ENCODE measurements at places on chromosomes 16 and 17.

DNA sequence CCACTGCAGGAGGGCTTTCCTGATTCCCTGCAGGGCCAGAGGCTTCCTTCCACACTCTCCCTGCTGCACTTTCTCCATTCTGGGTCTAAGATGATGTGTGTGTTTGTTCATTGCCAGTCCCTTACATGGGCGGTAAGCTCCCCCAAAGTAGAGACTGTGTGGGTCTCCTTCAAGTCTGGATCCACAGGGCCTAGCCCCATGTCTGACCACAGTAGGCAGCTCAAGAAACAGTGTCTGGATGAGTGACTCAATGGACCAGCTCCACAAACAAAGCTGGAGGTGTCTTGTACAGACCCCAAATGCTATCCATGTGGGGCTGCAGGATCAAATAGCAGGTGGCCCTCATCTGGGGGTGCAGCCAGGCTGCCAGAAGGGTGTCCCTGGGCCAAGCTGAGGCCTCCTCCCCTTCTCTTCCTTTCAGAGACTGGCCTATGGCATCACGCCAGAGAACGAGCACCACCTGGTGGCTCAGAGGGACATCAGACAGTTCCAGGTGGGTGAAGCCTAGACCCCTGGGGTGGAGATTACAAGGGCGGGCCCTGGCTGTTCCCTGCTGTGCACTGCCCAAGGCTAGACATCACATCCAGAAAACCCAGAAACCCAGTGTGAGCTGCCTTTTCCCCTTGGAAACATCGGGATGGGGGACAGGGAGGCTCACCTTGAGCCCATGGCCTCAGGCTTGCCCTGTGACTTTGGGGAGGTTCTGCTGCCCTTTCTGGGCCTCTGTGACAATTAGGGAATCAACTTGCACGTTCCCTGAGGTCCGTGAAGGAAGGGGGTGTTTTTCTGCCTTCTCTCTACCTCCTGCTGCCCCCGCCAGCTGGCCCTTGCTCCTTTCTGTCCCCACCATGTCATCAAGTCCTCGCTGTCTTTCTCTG is 45.9 kb downstream of the SLC6A2 start:
- peak; percentile 51 for DNase-seq

DNA sequence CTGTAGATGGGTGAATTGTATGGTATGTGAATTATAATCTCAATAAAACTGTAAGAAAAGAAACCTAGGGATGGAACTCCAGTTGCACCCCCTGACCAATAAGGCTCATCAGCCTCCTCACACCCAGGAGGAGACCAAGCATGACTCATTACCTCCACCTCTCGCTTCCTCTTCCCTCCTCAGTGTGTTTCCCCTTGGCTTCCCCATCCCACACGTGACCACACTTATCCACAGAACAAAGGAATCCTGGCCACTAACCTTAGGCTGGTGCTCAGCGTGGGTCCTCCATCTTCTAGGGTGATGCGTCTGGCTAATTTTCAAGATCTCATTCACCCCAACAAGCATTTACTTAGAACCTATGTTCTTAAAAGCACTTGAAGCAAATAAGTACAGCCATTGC is 36.2 kb upstream of the MAP3K14 start:
- no peak for DNase-seq

GRCh38 chr17:17395246-17395802 is 81.5 kb upstream of the MED9 start:
- DNase-seq = no peak

DNA sequence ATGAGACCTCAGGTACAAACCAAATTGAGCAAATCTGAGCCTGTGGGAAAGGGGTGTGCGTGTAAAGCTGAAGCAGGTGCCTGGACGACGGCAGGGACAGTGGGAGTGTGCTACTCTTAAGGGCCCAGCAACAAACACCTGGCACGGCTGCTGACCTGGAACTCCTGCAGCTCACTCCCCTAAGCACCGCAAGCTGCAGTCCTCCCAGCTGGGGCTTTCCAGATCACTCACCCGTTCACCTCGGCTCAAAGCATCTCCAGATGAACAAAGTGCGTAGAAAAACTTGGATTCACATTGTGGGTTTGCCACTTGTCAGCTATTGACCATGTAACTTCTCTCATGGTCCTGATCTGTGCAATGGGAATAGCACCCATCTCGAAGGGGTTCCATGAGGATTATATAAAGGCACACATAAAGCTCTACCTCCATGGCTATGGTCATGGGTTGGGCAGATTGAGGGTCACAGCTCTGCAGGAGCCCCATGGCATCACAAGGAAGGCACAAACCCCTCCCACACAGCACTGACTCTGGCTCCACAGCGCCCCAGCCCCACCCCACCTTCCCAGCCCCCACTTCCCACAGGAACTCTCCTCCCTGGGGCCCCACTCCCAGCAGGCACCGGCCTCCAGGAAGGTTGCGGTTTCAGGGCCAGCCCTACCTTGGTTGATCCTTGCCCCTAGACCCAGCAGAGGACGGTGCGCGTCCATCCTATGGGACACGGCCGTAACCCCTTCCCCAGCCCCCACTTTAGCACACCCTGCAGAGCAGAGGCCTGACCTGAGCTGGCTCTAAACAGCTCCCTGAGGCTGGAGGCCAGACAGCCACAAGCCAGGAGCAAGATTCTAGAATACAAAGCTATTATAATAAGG is 21.9 kb downstream of the ST3GAL2 start:
- no peak for DNase-seq

GRCh38 chr16:50566014-50566962 is 18.1 kb downstream of the NKD1 start:
- no peak for DNase-seq

- peak; percentile 24 for DNase-seq
Measured at GRCh38 chr17:59105852-59106462, 723 bp downstream of the TRIM37 start.

DNA sequence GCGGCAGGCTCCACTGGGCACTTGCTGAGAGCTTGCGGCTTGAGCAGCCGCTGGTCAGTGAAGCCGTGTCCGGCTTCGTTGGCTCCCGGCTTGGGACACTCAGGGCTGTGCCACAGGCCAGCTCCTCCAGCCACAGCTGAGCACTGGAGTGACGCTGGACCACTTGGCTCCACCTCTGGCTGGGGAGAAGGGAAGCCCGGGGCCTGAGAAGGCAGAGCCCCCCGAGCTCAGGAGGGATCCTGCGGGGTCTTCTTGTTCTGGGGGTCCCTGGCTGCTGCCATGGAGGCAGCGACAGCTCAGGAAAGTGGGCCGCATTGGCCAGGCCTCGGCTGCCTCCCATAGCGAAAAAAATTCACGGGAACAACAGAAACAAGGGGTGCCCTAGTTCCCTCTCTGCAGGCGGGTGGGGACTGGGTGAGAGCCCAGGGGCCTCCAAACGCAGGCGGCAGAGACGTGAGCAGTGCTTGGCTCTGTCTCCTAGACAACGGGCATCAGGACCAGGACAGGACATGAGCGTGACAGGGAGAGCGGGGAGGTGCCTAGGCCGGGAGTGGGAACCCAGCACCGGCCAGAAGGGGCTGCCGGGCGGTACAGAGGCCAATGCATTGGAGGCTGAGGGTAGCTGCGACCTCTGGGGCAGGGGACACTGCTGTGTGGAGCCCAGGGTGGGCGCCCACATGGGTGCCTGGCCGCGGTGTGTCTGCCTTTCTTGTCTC is 37.7 kb downstream of the SLC7A5 start:
- DNase-seq = no peak

- no peak for DNase-seq
Measured at GRCh38 chr16:5059386-5060072, 6.2 kb downstream of the C16orf89 start.

GRCh38 chr17:37440424-37440823 is 33.7 kb downstream of the TADA2A start:
- DNase-seq = no peak

DNA sequence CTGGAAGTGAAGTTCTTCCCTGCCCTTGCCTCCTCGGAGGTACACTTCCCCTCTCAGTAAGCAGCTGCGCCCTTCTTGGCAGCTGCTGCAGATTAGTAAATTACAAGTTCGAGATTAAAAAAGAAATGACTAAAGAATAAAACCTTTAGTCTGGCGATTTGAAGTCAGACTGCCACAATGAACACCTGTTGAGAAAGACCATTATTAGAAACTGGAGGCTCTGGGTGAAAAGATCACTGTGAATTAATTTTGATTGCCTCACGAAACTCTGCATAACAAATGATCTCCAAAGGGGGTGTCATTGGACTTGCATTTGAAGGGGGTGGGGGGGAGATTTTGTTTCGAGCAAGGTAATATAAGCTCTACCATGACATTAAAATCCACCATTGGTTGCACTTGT is 39.3 kb downstream of the SALL1 start:
- no peak for DNase-seq

- DNase-seq = no peak
Measured at GRCh38 chr16:55189224-55189623, 134.8 kb upstream of the IRX6 start.

Data from GM12891 (cell line).